ENCODE measurements at places on chromosomes 7 and 10.

- no peak for DNase-seq
Observed at GRCh38 chr7:132125096-132125495, 451.2 kb downstream of the PLXNA4 start.

DNA sequence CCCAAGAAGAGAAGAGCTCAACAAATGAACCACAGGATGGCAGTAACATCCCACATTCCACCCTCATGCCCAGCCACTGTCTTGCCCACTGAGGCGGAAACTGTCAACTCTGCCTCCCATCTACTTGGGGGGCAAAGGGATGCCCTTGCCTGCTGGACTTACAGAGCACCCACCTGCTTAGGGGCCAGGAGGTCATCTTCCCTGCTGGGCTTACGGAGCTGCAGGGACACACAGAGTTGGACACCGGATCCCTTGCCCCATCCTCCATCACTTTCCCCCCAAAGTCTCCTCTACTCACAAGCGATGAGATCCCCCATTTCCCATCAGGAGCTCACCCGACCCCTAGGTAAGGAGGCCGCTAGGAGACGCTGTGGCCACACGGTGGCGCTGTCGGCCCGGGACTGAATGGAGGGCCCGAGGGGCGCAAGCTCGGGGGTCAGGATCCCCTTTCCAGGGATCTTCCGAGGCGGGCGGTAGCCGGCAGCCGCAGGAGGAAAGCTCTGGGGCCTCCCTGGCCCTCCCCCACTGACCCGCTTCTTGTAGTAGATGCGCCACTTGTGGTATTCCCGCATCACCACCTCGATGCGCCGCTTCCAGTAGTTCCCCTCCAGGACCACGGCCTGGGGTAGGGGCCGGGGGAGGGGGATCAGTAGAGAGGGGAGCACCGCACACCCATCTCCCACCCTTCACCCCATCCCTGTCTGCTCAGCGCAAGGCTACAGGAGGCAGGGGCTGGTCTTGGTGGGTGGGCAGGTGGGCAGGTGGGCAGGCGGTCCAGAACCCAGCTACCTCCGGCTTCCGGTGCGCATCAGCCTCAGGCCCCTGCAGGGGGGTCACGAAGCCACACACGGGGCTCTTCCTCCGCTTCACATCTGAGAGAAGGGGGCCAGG is 17.3 kb downstream of the MLXIPL start:
- no peak for DNase-seq

- no peak for DNase-seq
Observed at GRCh38 chr7:117775801-117776200, 97.4 kb downstream of the CTTNBP2 start.

DNA sequence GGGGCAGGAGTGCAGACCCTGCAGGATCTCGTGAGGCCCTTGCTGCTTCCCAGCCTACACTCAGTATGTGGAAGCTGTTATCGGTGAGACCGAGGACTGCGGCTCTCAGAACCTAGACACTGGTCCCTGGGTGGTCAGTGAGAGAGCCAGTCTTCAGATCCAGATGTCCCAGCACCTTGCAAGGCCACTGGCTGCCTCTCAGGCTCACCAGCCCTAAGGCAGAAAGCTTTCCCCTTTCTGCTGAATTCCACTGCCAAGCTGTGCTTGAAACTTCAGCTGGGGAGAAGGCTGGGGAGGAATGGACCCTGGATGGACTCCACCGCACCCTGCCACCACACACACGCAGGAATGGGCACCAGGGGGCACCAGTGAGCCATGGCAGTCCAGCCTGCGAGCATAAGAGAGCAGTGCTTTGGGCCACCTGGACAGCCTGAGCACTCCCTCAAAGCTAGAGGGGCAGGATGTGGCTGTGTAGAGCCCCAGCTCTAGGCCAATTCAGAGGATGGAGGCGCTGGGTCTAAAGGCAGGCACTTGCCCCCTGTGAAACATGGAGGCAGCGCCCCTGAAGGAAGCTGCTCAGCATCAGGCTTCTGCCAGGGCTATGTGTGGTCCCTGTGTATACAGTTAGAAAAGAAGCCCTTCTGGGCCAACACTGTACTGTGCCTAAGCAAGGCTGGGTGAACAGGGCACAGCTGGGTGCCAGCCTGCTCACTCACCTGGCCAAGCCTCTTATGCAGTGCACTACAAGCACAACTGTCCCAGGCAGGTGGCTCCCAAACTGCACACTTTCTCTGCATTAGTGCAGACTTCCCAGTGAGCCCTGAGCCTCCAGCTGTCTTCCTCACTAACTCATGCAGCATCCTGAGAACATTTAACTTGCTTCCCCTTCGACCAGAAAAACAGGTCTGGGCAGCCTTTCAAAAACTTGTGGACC is 21.6 kb downstream of the TMEM72 start:
- DNase-seq = peak; percentile 55

DNA sequence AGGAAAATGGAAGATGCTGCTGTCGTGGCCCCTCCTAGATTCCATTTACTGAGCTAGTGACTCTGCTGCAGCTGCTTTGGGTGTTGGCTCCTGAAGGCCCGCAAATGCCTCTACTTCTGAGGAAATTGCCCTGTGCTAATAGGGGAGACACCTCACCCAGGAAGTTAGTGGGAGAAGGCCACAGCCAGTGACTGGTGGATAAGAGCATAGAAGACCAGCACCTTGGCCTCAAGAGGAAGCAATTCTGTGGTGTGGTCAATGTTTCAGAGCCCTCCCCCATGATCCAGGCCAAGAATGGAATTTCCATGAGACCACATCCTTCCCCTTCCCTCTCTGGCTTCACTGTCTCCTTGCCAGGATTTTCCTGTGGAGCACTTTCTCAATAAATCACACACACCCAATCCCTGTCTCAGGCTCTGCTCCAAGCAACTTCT is 25.0 kb upstream of the FZD1 start:
- peak; percentile 76 for DNase-seq

- DNase-seq = no peak
Observed at GRCh38 chr10:78436222-78436573, 402.5 kb downstream of the RPS24 start.

GRCh38 chr7:102045681-102046372 is 228.4 kb downstream of the CUX1 start:
- DNase-seq = no peak

DNA sequence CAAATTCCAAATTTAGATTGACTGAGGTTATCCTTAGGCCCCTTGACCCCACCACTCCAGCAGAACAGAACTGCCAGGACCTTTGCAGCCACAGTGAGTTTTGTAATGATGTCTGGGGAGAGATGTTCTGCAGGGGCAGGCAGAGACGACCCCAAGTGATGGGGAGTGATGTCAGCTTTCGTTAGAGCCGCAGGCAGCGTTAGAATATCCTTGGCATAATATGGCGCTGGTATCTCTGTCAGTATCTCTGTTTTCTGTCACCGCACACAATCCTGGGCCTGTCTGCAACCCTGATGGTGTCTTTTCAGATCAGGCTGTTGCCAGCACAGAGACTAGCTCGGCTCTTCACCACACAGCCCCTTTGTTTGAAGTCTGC is 1083.6 kb downstream of the KCNMA1 start:
- DNase-seq = no peak

GRCh38 chr10:8248868-8249267 is 194.4 kb downstream of the GATA3 start:
- DNase-seq = no peak

GRCh38 chr7:28961972-28962371 is 3.8 kb upstream of the TRIL start:
- DNase-seq = no peak

- DNase-seq = no peak
Observed at GRCh38 chr7:156735851-156736250, 95.3 kb downstream of the RNF32 start.

- no peak for DNase-seq
Observed at GRCh38 chr10:126243306-126243705, 145.0 kb downstream of the ADAM12 start.

DNA sequence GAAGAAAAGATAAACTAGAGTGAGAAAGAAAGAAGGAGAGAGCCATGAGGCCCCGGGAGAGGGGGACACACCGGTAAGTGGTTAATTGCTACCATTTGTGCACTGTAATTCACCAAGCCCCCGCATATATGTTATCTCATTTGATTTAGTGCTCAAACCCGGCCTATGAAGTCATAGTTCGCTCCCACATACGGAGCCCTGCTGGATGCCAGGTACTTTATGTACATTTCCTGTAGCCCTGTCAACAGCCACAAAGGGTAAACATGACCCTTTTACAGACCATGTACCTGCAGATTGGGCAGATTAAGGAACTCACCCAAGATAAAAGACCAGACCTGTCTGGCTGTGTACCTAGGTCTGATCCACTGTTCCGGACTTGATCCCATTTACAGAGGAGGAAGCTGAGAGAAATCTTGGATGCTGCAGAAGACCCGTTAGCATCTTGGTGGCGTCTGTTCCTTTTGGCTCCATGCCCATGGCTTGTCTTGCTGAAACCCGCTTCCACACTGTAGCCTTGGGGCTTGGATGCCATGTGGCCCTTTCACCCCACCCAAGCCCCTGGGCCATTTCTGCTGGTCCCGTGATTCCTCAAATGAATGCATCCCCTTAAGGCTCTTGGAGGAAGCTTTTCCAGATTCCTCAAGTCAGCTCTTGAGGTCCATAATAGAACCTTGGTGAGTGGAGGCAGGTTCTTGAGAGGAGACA is 32.3 kb downstream of the FAM241B start:
- no peak for DNase-seq

- no peak for DNase-seq
Observed at GRCh38 chr10:7792541-7792940, 4.6 kb downstream of the ATP5F1C start.

DNA sequence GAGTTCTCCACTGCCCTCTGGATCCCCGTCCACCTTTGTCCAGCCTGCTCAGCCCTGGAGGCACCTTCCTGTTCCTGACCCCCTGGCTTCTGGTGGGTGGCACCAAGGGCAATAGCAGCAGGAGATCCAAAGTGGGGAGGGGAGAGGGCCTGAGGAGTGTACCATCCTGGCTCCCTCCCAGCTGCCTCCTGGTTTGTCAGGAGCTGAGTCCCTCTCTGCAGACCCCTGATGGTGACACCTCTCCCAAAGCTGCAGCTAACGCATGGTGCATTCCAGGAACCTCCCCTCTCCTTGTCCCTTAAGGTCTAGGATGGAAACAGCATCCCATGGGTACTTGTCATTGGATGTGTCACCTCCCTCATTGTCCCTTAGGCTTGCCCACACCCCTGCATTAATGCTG is 39.6 kb downstream of the VSTM4 start:
- DNase-seq = no peak

Measured in SW 1271 (cell line).